ENCODE measurements at places on chromosomes 7 and 10. TPM values are rescaled to one million over a fixed set of nuclear protein-coding genes. Genes with fewer than 3 reads are reported as not detected.

The NFKB2 gene
- total RNA-seq: 63.0 TPM

The JCAD gene
- 3.2 TPM for total RNA-seq

The SKIDA1 gene
- 0.53 TPM for total RNA-seq

The PTN gene
- total RNA-seq: 11.9 TPM

The NCF1 gene
- not detected for total RNA-seq

The GPR158 gene
- 7.3 TPM for total RNA-seq

The WEE2 gene
- 0.05 TPM for total RNA-seq

The FAM237B gene
- total RNA-seq: not detected

The GRID1 gene
- 5.2 TPM for total RNA-seq

DNA sequence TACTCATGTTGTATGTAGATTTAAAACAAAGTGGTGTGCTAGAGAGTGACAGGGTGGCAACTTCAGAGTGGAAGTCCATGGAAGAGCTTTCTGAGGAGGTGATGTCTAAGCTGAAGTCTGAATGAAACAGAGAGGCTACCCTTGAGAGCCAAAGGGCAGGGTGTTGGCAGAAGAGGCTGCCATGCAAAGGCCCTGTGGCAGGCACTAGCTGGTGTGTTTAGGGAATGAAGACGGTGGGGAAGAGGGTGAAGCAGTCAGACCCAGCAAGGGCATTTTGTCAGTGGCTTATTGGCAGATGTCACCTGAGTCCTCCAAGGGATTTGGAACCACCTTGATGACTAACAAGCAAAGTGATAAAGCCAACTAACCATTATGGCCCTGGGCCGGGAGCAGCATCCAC lies 3.7 kb upstream of the CAMK2B start:
- DNase-seq: no peak

DNA sequence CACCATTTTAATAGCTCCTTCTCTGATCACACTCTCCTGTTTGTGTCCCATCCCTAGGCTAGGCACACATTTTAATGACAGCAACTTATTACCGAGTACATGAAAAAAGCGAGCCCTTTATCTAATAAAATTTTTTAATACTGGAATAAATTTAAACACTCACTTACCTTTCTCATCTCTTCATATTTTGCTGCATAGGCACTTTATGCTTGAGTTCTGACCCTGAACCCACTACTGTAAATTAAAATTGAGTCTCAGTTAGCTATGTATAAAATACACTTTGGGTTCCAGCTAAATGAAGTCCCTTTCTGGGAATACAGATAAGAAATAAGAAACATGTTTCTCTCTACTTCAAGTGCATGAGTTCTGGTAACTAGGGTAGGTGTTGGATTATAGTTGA lies 104.6 kb downstream of the HECW1 start:
- no peak for DNase-seq

DNA sequence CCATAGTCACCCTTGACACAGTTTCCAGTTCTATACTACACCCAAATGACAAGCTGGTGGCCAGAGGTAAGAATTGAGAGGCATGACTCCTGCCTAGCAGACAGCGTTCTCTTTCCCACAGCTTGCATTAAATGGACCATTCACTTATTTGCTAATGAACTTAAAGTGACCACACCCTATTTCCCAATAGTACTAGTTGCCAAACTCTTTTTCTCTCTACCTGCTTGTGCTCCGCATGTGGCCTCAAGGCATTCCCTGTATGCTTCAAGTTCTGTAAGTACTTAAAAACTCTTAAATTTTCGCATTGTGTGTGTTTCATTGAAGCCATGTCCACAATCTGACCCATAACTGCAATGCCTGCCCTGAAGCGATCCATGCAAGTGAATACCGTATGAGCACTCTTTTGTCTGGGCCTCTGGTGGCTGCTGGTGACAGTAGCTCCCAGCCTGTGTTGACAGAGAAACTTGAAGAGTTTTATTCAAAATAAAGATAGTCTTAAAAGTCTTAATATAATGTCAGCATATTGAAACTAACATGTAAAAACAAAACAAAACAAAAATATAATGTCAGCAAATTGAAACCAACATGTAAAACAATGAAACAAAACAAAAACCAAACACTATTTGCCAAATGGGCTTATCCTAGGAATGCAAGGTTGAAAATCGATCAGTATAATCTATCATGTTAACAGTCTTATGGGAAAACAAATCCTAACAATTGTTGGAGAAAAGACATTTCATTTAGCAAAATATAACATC lies 73.6 kb downstream of the CCSER2 start:
- no peak for DNase-seq

DNA sequence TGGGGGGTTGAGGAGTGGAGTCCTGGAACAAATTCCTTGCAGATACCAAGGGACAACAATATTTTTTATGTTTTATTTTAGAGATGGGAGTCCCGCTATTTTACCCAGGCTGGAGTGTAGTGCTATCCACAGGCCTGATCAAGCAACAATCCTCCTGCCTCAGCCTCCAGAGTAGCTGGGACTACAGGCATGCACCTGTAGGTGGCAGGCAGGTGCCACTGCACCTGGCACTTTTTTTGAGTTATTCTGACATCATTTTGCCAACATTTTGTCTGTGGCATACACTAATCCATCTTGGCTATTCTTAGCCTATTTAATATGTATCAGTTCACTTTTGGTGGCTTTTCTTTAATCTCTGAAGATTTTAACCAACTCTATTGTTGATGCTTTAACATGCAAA lies 317.8 kb upstream of the MTPN start:
- DNase-seq: no peak

- DNase-seq: no peak
Measured at GRCh38 chr7:7112868-7113267, 69.5 kb upstream of the C1GALT1 start.

GRCh38 chr10:127426746-127427145 lies 122.4 kb upstream of the NPS start:
- no peak for DNase-seq

DNA sequence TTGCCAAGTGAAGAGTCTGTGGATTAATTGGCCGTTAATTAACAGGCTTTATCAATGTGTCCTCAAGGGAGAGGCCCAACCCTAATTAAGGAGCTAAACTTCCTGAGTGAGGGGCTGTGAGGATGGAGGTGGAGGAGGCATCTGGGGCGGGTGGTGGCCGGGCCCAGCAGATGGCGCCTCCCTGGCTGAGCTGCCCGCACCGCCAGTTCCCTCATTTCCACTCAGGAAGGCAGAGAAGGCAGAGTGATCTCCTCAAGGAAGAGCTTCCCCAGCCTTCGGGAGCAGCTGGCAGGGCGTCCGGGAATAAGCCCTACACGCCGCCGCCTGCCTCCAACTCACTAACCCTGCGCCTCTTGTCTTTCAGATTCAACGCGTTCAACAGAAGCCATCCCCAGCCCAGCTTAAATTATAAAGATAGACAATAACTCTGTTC lies 112.2 kb downstream of the CYTH3 start:
- DNase-seq: peak; percentile 60

DNA sequence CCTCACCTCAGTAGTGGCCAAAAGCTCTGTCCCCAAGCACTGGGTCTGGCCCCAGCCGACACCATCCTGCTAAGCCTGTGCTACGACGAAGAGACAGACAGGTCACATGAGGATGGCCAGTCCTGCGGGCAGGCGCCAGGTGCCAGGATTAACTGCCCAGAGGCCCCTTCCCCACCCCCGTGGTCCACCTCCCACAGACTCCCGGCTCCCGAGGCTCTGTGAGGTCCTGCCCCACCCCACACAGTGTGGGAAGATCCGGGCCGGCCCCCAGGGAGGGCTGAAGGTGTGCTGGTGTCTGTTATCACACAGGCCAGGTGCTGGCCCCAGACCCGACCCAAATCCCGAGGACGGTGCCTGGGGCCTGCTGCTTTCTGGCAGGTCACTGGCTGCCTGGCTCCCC lies 27.2 kb downstream of the CYP2W1 start:
- no peak for DNase-seq

- DNase-seq: no peak
Measured at GRCh38 chr10:76085817-76086167, 654.4 kb downstream of the LRMDA start.

- peak; percentile 32 for DNase-seq
Measured at GRCh38 chr10:15897287-15897686, 37.0 kb upstream of the MINDY3 start.

DNA sequence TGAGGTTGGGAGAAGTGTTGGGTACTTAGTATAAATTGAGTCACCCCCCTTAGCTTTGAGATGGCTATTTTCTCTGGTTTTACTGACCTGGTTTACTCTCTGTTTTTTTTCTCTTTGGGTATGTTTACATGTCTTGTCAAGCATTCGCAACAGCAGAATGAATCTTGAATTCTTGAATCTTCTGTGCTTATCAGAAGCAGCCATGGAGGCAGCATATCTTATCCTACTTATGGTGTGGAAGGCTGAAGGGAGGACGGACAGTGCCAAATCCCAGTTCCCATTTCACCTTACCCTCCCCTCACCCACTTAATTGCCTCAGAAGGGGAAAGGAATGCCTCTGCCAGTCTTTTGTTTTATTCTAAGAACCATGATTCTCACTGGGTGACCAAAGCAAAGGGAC lies 3.7 kb downstream of the SND1 start:
- no peak for DNase-seq

- peak; percentile 73 for DNase-seq
Measured at GRCh38 chr10:117004227-117005025, 561 bp downstream of the SHTN1 start.

- no peak for DNase-seq
Measured at GRCh38 chr10:125011171-125011925, 69.4 kb downstream of the ZRANB1 start.

GRCh38 chr10:14926722-14927416 lies 27.0 kb downstream of the DCLRE1C start:
- DNase-seq: no peak

DNA sequence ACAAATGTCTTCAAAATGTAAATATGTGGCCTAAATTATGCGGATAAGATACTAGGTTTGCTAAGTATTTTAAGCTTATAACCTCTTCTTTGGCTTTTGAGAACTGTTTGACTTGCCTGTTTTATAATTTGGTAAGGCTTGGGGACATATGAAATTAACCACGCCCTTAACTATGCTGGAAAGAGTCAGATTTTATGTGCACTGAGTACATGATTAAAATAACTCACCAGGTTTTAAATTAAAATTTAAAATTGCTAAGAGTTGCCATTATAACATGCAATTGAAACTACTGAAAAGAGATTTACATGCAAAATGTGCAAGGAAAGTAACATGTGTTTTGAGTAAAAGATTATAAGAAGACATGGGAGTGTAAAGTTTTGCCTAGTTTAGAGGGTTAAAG lies 141.9 kb downstream of the WDR11 start:
- DNase-seq: no peak

GRCh38 chr10:91907914-91908336 lies 1.4 kb downstream of the FGFBP3 start:
- no peak for DNase-seq

DNA sequence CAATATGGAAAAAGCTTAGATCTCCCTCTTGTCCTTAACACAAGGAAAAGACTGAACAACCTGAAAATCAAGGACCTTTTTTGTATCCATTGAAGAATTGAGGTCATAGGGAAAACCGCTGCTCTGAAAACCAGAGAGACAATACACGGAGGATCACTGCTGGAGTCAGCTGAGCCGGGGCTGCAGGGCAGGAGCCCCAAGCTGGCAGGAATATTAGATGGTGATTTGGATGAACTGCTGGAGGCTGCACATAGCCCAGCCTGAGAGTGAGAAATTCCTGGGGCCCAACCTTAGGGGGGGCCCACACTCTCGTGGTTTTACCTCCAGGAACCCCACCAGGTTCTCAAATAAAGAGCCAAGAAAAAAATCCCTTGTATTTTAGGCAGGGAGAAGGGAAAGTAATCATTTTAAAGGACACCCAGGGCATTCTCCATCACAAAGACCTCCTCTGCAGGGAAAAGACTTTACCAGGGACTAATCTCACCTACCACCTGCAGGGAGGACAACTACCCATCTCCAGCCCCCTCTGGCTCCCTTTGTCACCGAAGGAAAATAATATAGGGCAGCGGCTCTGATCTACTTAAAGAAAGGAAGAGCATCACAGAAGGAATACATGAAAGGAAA lies 55.4 kb upstream of the RNF32 start:
- DNase-seq: no peak
